Stimulated activated CD4-positive, alpha-beta T cell treated with anti-CD3 and anti-CD28 coated beads, Interleukin-1b, Interleukin-23, amount 100 ng/mL, for 1 hour (primary cell): ENCODE measurements at places on chromosomes 1 and 21.

- no peak for DNase-seq
These were observed 123.2 kb downstream of the IGSF21 start for GRCh38 chr1:18230840-18231239.

DNA sequence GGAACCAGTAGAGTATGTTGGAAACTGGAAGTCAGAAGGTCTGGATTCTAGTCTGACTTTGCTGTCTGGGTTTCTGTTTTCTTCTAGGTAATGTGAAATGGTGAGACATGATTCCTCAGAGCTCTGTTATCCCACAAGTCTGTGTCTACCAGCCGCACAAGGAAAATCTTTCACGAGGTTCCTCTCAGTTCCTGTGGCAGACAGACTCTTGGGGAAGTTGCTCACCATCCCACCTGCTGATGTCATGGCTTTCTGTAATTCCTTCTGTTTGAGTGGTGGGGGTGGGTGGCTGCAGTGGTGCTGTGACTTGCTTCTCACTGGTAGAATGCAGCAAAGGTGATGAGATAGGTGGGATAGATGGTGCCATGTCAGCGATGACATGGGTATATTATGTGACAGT is 17.1 kb upstream of the SCMH1 start:
- no peak for DNase-seq

DNA sequence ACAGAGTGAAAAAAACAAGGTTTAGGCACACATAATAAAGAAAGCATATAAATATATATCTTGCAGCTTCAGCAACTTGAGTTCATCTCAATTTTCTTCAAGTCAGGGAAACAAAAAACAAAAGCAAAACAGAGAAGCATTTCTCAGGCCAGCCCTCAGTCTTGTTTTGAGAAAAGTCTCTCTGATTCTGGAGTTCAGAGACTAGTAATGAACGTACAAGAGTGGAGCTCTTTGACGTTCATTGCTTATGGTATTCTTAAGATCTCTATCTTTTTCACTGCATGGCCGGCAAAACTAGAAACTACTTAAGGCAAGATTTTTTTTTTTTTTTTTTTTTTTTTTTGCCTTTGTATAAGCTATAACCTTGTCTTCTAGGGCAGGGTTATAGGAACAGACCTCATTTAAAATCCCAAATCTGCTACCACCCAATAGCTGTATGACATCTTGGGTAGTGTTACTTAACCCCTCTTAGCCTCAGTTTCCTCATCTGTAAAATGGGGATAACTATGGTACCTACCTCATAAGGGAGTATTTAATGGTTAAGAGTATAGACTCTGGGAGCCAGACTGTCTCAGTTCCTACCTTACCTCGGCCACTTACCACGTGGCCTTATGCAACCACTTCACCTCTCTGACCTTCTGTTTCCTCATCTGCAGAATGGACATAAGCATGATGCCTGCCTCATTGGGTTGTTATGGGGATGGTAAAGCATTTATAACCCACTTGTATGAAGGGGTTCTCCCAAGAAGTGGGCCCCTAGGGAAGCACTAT is 33.6 kb downstream of the LMO4 start:
- no peak for DNase-seq

- no peak for DNase-seq
These were observed 8.8 kb upstream of the SRP9 start for GRCh38 chr1:225768662-225769426.

- DNase-seq, result no peak
These were observed 4.3 kb downstream of the INTS7 start for GRCh38 chr1:212030936-212031528.
